GM20000 (cell line): ENCODE measurements at places on chromosomes 11 and 22.
A peak's percentile ranks its signal among the peaks of the same experiment; 100 is the strongest.

- no peak for DNase-seq
Observed at GRCh38 chr11:110747531-110747930, 35.3 kb upstream of the ARHGAP20 start.

- DNase-seq = no peak
Observed at GRCh38 chr11:12567746-12568460, 106.3 kb upstream of the TEAD1 start.

GRCh38 chr11:12932485-12932884 is 76.6 kb upstream of the RASSF10 start:
- DNase-seq = no peak

DNA sequence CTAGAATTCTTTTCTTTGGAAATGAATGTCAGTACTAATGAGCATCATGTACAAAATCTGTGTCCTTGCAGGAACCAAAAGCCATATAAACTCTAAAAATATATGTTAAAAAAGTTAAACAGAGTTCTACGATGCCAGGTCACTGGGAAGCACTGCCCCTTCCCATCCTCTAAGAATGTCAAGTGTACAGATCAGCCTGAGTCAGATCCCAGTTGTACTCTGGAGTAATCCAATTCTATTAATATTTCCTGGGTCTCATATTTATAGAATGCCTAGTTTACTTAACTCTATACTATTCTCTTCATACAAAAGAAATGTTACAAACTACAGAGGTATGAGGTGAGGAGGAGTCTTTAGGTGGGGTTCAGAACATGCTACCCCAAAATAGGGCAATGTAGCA is 460.1 kb downstream of the DLG2 start:
- no peak for DNase-seq

GRCh38 chr11:8531982-8532381 is 62.0 kb downstream of the STK33 start:
- DNase-seq = peak; percentile 49

DNA sequence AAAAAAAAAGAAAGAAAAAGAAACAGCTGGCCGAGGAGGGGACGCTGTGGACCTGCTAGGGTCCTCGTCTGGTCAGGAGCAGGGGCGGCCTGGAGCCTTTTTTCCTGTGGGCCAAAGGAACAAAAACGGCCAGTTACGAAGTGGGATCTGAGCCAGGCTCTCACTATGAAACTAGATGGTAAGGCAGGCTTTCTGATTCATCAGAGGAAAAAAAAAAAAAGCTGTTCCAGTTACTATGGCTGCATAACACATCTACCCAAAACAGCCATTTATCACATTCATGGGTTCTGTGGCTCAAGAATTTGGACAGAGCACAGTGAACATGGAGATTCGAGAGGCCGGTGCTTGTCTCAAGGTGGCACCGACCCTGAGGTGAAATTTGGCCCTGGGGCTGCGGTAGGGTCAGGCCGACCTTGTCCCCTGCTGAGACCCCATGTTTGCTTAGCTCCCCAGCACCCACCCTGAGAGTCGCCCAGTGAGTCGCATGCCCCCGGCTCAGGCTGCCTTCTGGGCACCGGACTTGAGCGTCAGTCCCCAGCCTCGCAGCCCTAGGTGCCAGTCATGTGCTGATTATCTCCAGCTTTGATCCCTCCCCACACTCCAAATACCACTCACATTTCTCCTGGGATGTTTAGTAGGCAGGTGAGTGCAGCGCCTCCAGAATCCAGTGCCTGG is 34.2 kb downstream of the MRGPRD start:
- no peak for DNase-seq

- DNase-seq = no peak
Observed at GRCh38 chr22:31678748-31679147, 16.7 kb upstream of the PISD start.

- no peak for DNase-seq
Observed at GRCh38 chr22:43901976-43902643, 10.3 kb upstream of the PNPLA5 start.

GRCh38 chr11:41947392-41947791 is 487.9 kb upstream of the LRRC4C start:
- DNase-seq = no peak

DNA sequence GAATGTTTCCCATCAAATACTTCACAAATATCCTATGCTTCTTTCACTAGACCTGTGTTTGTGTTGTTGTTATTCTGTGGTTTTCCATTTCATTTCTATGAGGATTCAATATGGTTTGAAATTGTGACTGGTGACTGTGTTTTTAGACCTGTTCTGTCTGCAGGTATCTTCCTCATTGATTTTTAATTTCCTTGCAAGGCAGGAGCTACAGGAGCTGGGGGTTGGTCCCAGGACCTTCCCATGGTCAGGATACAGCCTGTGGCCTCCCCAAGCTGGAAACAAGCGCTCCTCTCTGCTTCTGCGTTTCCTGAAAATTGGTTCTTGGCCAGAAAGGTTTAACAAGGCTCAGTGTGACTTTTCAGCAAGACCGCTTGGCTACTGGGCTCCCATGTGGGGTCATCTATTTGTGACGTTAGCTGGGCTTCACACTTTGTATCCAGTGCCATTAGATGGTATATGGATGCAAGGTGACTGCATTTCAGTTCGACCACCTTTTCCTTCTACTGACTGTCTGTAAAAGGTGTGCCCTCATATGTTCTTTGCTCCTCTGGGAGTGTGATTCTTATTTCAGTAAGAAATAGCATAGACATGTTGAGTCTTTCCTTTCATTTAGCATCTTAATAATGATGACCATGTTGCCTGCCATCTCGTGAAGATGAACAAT is 21.5 kb downstream of the IGLL5 start:
- no peak for DNase-seq

- no peak for DNase-seq
Observed at GRCh38 chr22:46165977-46166376, 15.7 kb downstream of the PPARA start.

DNA sequence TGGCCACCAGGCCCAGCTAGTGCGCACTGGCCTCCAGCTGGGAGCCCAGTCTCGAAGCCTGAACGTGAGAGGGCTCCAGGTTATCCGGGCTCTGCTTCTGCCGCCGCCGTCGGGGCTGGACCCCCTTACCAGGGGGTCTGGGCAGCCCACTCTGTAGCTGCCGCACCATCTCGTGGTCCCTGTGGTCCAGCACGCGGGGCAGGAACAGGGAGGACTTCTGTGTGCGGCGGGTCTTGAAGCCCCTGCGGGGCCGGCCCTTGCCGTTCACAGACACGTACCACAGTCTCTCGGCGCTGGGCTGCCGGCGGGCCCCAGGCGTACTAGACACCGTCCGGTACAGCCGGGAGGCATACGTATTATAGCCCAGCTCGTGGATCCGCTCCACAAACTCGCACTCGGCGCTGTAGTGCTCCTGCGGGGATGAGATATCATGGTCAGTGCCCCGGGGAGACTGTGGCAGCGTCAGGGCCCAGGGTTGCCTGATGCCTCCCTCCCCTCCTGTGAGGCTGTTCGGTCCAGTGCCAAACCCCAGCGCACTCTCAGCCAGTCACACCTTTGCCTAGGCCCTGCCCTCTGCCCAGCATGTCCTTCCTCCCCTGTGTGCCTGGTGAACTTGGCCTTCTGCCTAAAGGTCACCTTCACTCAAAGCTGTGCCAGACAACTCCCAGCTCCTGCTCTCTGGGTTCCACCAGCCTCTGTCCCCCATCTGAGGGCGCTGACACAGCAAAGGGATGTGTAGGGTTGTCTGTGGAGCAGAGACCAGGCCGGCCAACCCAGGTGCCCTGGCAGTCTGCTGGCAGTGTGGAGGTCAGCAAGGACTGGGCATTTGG is 8.7 kb downstream of the FGF3 start:
- DNase-seq = no peak

DNA sequence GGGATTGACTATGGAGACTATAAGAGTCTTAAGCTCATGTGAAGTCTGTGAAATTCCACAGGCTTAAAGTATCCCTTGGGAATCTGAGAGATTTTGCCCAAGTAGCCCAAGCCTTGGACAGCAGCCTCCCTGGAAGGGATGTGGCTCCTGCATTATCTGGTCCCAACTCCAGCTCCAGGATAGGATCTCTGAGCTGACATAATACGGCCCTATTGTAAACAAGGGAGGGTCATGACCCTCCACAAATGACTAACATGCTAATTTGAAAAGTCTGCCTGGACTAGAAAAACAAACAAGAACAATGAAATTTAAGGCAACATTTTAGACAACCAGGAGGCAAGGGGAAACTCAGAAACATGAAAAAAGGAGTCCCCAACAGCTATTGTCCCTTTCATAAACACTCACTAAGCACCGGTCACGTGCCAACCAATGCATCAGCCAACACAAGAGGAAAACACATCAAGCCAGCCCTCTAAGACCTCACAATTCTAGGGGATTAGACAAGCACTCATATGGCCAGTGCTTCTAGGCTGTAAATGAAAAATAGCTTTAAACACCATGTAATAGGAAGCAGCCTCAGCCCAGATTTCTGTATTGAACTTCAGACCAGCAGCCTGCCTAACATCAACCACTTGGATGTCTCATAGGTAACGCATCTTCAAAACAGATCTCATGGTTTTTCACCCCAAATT is 101.2 kb upstream of the TIMP3 start:
- no peak for DNase-seq

GRCh38 chr22:24146791-24147353 is 34.4 kb upstream of the SUSD2 start:
- no peak for DNase-seq

DNA sequence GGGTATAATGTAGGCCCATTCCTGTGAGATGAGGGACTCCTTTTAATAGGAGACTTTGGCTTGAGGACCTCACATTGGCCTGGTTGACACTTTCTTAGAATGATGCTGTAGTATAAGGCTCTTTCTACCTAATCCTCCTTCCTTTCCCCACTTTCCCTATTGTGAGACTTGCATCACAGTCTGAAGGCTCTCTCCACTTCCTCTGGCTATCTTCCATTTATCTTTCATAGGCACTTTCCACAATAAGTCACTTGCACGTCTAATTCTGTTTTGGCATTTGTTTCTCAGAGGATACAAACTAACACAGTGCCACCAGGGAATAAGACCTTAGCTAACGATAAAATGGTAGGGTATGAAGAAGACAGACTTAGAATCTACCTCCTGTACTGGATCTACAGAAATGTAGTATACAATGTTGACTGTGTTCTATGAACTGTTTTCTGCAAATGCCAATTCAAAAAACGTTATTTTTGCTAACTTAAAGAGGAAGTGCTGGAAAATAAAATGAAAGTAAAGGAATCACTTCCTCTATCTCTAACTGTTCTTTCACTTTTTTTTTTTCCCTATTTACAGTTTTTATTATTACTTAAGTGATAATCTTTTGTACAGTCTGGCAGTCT is 17.9 kb upstream of the PDE3B start:
- no peak for DNase-seq

DNA sequence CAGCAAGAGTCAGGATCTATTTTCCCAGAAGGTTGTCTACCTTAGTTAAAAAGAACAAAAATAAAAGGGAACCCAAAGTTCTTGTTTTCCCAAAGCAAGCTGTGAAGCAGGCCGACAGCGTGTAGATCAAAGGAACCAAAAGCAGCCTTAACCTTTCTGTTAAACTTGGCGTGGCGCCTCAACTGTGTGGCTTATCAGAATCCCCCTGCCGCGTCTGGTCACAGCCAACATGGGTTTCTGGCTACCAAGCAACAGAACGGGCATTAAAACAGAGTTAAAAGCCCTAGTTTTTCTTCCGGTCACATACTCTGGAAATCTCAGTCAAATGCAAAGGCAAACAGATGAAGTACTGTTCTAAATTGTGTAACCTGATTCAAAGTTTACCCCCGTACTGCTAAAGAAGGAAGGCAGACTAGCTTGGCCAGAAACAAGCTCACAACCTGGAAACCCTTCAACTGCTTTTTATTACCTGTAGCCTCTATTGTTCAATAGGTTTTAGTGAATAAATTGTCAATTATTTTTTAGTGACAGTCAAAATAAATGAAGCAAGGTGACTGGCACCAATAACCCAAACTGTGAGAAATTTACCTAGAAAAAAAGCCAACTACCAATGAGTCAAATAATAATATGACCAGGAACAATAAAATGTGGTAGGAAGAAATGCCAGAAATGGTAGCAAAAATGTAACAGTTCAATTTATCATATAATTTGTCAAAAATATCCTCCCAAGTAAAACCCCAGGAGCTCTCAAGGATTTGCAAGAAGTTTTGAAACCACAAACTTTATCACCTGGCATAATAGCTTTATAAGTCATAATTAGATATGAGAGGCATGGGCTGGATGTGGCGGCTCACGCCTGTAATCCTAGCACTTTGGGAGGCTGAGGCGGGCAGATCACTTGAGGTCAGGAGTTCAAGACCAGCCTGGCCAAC is 21.4 kb downstream of the CHKA start:
- peak; percentile 42 for DNase-seq

DNA sequence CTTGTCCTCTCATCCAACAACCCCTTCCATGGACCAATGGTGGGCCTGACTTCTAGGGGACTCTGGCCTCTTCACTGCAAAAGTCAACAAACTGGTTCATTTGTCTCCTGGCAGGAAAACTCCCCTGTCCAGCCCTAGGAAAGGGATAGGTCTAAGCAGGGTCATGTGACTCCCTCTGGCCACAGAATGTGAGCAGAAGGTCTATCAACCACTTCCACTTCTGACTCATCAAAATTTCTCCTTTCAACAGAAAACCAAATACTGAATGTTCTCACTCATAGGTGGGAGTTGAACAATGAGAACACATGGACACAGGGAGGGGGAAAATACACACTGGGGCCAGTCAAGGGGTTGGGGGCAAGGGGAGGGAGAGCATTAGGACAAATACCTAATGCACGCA is 1.3 kb upstream of the ISX start:
- DNase-seq = peak; percentile 66

GRCh38 chr11:11252403-11252802 is 100.6 kb downstream of the CSNK2A3 start:
- DNase-seq = no peak

GRCh38 chr11:9617940-9618339 is 44.5 kb downstream of the WEE1 start:
- DNase-seq = no peak

DNA sequence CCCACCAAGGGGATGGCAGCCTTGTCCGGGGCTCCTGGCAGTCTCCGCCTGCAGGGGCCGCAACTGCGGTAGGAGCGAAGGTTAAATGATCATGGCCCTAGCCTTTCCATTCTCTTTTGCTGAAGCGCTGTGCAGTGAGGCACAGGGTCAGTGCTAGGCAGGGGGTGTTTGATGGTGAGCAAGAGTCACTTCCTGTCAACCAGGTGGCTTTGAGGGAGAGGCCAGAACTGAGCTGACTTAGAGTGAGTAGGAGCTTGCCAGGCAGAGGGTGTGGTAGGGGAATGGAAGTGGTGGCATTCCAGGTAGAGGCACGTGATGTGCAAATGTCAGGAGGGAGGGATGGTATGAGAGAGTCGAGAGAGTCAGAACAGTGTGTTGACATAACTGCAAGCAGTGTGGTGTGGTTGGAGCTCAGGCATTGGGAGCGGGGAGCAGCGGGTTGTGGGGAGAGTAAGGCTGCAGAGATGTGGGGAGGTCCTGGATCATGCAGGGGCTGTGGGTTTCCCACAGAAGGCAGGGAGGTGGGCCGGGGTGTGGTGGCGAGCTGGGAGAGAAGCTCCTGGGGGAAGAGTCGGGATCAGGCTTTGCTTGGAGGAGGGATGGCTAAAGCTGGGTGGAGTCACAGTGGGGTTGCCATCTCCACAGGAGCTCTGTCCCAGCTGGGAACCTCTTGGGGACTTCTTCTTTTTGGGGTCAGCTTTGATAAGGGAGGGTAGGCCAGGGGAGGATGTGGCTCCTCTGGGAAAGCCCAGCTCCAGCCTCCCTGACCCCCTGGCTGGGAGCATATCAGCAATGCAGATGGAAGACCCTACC is 33.3 kb downstream of the AMPD3 start:
- peak; percentile 41 for DNase-seq
